CD8-positive, alpha-beta memory T cell (primary cell): ENCODE measurements at places on chromosomes 11 and 22. TPM values are rescaled to one million over a fixed set of nuclear protein-coding genes. Genes with fewer than 3 reads are reported as not detected.
A peak's percentile ranks its signal among the peaks of the same experiment; 100 is the strongest.

SF3A1 gene
- 235 TPM for total RNA-seq

ASPHD2 gene
- total RNA-seq: 14.2 TPM

TAF10 gene
- total RNA-seq: 175 TPM

LRRC75B gene
- 1.4 TPM for total RNA-seq

SLC22A6 gene
- not detected for total RNA-seq

- no peaks in the 10 kb centered on the region for H3K36me3 ChIP-seq
- H3K4me1 ChIP-seq: no peaks in the 10 kb centered on the region
- no peak for DNase-seq
- no peak overlapping the region for H3K4me3 ChIP-seq
- no peak overlapping the region for H3K27ac ChIP-seq
Measured at GRCh38 chr11:85941380-85941973, 86.3 kb downstream of the CCDC83 start.

DNA sequence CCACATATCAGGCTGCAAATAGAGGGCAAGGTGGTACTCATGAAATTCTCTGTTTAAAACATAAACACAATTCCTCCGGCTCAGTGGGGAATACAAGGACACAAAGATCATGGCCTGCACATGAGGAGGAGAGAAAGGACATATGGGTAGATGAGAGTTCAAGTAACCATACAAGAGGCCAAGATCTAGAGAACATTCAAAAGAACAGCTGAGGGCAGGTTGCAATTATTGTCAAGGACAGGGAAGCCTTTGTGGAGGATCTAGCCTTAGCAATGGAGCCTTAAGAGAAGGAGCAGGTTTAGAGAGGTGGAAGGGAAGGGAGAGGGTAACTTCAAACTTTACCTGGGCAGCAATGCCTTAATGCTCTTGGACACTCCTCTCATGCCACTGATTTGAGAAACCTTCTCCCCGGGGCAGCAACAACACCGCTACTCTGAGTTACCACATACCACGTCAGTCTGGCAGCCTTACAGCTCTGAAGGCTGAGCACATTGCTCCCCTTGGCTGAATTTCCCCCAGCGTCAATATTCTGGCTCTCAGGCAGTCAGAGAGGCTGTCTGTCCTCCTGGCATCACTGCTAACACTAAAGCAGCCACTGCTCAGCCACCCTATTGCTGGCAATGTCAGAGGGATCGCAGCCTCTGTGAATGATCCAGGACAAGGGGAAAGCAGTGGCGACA lies 55.5 kb downstream of the CLPB start:
- no peak overlapping the region for H3K27ac ChIP-seq
- no peak for DNase-seq
- no peaks in the 10 kb centered on the region for H3K4me1 ChIP-seq
- no peaks in the 10 kb centered on the region for H3K36me3 ChIP-seq
- H3K4me3 ChIP-seq: no peak overlapping the region

DNA sequence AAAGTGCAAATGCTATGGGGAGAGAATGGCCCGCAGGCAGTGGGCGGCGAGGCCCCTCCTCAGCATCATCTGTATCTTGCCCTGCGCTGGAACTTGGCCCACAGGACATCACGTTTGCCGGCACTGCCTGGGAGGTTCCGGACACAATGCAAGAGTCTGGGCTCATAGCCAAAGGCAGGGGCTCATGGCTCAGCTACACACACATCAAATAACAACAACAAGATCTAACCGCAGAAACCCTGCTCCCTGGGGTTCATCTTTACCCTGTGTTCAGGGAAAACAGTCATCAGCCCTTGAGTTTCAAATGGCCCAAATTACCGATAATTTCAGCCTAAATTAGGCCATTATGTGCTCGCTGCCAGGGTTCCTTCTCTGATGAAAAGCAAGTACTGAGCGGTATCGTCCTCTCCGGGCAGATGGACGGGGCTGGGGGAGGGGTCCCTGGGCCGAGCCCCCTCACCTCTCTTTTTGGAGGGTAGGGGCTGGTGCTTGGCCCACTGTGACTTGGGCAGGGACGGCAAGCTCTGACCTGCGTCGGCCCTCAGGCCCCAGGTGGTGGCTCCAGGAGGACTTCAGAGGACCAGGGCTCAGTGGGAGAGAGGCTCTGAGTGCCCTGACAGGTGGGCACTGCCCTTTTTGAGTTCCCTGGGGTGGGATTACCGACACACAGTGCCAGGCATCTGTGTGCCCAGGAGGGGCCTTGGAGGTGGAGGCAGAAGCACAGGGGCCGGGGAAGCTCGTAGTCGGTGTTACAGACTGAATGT lies 25.0 kb upstream of the GAL start:
- no peak overlapping the region for H3K27ac ChIP-seq
- H3K4me3 ChIP-seq: no peak overlapping the region
- H3K27me3 ChIP-seq: no peaks in the 10 kb centered on the region
- H3K4me1 ChIP-seq: no peaks in the 10 kb centered on the region

GRCh38 chr22:37121887-37122591 lies 12.5 kb upstream of the TMPRSS6 start:
- H3K27ac ChIP-seq: peak overlapping the region; percentile 95
- DNase-seq: peak; percentile 88
- no peaks in the 10 kb centered on the region for H3K27me3 ChIP-seq
- H3K4me3 ChIP-seq: peak overlapping the region; percentile 65

DNA sequence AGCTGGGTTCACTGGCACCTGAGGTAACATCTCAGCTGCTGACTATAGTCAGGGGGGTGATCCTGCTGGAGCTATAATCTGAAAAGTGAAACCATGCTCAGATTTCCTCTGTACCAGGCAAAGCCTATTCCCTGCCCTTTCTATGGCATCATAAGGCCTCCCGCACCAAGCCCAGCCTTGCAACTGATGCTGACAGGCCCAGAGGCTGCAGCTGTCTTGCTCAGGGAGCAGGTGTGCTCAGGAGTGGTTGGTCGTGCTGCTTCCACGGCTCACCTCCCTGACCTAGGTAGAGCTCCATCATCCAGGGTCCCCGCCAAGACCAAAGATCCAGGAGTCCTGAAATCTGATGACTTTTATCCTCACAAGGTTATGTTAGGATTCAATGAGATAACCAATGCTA lies 121.7 kb downstream of the FEZ1 start:
- H3K4me3 ChIP-seq: no peak overlapping the region
- no peaks in the 10 kb centered on the region for H3K36me3 ChIP-seq

DNA sequence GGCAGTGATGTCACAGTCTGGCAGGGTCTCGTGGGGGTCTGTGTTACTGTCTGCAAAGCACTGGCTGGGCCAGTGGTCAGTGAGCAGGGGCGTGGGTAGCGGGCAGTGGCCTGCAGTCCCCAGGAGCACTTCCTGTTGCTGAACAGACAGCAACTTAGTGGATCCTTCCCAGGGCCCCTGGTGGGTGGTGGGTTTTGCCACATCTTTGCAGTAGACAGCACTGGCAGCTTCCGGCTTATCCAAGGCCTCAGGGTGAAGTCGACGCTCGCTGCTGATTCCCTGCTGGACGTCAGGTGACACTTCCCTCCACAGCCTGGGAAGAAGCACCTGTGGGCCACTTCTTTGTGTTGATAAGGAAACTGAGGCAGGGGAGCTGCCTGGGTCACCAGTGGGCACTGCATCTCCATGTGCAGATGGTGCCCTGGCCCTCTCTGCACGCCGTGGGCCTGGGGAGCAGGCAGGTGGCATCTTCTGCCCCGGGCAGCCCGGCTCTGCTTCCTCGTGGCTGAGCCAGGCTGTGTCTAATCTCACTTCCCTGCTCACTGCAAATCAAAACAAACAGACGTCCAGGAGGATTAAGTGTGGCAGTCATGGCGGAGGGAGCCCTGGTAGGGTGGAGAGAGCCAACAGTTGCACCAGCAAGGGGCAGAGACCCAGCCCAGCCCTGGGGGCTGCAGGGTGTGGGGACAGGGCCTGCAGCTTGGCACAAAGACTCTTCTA lies 79.8 kb downstream of the KCNQ1 start:
- H3K4me1 ChIP-seq: peaks cover 12% of the 10 kb centered on the region
- no peak overlapping the region for H3K27ac ChIP-seq
- no peaks in the 10 kb centered on the region for H3K27me3 ChIP-seq

- DNase-seq: no peak
- no peaks in the 10 kb centered on the region for H3K27me3 ChIP-seq
- peaks cover 4% of the 10 kb centered on the region for H3K4me1 ChIP-seq
- no peak overlapping the region for H3K27ac ChIP-seq
- H3K36me3 ChIP-seq: peaks cover 44% of the 10 kb centered on the region
Measured at GRCh38 chr11:30333405-30333804, 10.5 kb downstream of the ARL14EP start.
